ENCODE measurements at places on chromosomes 7 and 10.

DNA sequence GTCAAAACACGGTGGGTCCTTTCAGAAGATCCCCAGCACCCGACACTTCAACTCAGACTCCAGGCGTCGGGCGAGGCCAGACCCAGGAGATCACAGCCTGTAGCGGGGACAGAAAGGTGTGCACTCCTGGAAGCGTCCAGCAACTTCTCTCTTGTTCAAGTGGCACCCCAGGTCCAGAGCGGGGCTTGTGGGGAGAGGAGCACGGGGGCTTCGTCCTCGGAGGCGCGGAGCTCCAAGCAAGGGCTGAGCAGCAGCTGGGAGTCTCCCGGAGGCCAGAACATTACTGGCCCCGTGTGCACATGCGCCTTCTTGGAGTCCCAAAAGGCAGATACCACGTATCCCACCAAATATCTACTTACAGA, 54.9 kb downstream of the ZRANB1 start:
- DNase-seq = no peak

- DNase-seq = no peak
Observed at GRCh38 chr7:153072806-153073205, 313.3 kb downstream of the ACTR3B start.

DNA sequence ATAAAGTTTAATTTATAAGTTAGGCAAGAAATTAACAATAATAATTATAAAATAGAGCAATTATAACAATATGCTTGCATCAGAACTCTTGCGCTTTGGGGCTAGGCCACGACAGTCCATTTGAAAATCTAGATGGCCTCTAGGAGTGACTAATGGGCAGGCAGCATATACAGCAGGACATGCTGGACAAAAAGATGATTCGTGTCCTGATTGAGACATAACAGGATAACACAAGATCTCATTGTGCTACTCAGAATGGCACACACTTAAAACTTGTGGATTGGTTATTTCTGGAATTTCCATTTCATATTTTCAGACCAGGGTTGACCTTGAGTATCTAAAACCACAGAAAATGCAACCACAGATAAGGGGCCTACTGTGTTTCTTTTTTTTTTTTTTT, 27.5 kb downstream of the CTNNA3 start:
- peak; percentile 22 for DNase-seq

- DNase-seq = no peak
Observed at GRCh38 chr7:157033483-157034473, 23.3 kb upstream of the MNX1 start.

- no peak for DNase-seq
Observed at GRCh38 chr7:108016841-108017775, 14.1 kb upstream of the LAMB1 start.

GRCh38 chr10:96685306-96685705, 35.0 kb downstream of the PIK3AP1 start:
- DNase-seq = no peak

- no peak for DNase-seq
Observed at GRCh38 chr10:13231190-13231589, 3.0 kb downstream of the UCMA start.

DNA sequence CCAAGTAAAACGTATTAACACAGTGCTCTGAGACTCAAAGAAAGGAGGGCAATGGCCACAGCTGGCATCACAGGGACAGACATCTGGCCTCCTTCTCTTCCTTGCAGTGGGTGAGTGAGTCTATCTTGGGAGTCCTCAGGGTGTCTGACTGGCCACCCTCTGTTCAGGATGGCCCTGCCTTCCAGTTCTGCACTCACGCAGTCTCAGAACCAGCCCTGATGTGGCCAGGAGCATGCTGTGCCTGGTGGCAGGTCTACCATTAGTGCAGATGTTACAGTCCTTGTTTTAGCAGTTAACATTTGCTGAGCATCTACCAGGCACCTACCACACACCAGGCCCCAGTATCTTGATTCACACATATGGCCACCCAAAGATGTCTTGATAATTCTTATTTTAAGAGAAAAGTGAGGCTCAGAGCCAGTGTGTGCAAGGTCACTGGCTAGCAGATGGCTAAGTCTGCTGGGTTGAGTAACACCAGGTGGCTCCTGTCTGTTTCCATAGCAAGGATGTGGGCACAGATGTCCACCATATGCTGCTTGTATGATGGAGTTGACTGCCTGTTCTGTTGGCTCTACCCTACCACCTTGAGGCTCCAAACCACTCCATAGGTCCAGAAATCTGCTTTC, 23.2 kb upstream of the ARHGAP22 start:
- no peak for DNase-seq

GRCh38 chr10:5557799-5558771, 33.3 kb downstream of the CALML3 start:
- DNase-seq = no peak

DNA sequence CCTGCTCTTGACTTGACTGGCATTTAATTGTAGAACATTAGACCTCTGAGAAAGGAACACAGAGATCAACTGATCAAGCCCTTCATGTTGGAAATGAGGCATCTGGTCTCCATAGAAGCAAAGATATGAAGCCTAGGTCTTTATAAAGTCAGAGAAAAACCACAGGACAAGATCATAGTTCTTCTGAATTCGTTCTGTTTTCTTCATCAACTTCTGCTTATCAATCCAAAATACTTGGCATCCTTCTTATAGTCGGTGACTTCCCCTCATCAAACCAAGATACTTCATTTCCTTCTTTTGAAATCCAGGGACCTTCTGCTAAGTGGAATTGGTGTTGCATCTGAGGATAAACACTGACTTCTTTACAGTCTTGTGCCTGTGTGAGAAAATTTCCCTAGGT, 77.1 kb upstream of the PRKCQ start:
- no peak for DNase-seq

GRCh38 chr10:51066231-51066630, 8.1 kb upstream of the PRKG1 start:
- DNase-seq = no peak

- no peak for DNase-seq
Observed at GRCh38 chr7:142248-142941, 50.0 kb upstream of the FAM20C start.

- DNase-seq = no peak
Observed at GRCh38 chr7:19437446-19437845, 271.4 kb downstream of the POLR1F start.

DNA sequence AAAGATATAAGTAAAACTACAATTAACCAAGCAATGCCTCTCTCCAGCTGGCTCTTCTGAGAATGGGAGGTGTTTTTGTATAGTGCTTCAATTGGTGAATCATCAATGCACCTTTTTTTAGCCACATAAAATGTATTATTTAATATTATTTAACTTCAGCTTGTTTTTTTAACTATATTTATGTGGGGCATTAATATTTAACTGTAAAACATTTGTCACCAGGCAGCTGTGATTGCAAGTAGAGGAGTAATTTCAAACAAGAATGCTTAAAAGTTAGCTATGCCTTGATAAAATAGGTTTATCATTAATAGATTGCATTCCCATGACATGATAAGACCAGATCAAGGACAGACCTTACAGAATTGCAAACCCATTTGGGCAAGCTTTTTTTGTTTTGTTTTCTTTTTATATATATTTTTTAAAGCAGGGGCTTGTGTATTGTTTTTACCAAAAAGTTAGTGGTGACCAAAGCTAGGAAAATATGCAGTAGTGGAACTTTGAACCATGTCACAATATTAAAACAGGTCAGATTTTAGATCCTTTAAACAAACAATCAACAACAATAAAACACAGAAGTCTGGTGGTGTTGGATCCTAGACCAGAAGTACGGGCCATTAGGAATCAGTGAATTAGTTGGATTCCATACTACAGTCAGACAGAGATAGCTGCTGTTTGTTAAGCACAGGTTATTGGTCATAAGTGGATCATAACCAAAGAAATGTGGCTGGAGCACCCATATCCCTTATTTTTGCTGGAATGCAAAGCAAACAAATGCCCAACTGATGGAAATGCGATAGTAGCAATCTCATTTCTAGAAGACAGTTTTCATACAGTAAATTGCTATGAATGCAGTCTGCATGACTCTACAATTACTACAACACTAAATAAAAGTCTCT, 2.9 kb downstream of the CAV2 start:
- no peak for DNase-seq

- no peak for DNase-seq
Observed at GRCh38 chr7:22074897-22075296, 129.2 kb upstream of the CDCA7L start.

All from HS-5 (cell line).